ENCODE measurements at places on chromosomes 4 and X.

DNA sequence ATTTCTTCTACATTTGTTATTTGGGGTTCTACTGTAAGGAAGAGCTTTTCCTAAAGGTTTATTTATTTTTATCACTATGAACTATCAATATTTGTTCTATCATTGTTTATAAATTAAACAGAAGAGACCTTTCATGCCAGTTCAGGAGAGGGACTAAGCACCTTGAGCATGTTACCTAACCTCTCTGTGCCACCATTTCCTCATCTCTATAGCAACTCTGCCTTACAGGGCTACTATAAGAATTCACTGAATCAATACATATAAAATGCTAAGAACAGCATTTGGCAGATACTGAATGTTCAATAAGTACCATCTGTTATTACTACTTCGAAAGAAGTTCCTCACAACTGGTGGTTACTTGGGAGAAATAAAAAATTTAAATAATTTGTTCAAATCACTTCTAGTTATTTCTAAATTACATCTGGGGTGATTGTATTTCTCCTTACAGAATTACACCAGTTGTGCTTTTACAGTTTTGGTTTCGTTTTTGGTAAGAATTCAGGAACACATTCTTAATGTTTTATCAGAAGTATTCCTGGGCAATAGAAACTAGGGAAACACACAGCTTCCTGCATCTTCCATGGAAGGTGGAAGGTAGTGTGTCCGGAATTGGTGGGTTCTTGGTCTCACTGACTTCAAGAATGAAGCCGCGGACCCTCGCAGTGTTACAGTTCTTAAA is 32.9 kb downstream of the EREG start:
- no peak for DNase-seq

- peak; percentile 62 for DNase-seq
These were observed 83.4 kb downstream of the UCHL1 start for GRCh38 chr4:41339812-41340809.

GRCh38 chr4:47210828-47211227 is 179.5 kb downstream of the GABRB1 start:
- DNase-seq, result no peak

GRCh38 chr4:176981551-176981950 is 188.8 kb upstream of the VEGFC start:
- DNase-seq, result no peak

DNA sequence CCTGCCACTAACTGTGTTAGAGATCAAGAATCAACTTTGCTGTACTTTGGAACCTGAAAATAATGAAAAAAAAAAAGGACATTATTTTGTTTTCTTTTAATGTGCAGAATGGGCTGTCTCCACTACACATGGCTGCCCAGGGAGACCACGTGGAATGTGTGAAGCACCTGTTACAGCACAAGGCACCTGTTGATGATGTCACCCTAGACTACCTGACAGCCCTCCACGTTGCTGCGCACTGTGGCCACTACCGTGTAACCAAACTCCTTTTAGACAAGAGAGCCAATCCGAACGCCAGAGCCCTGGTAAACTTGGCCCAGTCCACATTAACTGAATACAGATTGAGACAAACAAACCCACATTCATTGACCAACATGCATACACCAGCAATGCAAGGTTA is 206.2 kb downstream of the ANK2 start:
- DNase-seq, result no peak

GRCh38 chr4:158535130-158535614 is 13.5 kb downstream of the RXFP1 start:
- peak; percentile 84 for DNase-seq

DNA sequence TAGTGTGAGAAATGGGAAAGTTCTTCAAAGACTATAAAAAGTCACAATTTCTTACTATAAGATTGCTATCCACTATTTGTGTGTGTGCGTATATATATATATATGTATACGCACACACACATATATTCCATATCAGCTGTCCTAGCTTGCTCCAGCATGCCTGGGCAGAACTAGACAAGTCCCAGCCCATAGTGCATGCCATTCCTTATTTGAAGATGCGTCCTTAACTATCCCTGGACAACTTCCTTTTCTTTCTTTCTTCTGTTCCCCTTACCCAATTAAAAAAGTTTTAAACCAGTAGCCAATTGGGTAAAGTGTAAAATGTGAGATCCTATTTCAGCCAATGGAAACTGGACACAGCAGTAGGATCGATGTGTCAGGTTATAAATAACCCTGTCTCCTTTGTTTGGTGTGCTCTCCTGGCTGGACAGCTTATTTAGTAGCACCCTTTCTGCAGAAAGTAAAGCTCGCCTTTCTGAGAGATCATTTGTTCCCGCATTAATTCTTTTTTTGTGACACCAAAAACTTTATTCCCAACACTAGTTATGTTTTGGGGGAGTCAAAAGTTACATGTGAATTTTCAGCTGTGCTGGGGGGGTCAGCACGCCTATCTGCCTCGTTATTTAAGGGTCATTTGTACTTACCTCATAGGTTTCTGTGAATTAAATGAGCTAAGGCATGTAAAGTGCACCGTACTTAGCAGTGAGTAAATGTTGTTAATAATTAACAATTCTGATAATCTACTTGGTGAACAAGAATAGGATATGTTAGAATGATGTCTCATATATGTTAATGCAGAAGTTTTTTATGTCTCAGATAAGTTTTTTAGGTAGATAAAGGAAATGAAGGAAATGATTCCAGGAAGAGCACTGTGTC is 40.9 kb downstream of the KDM6A start:
- DNase-seq, result no peak

DNA sequence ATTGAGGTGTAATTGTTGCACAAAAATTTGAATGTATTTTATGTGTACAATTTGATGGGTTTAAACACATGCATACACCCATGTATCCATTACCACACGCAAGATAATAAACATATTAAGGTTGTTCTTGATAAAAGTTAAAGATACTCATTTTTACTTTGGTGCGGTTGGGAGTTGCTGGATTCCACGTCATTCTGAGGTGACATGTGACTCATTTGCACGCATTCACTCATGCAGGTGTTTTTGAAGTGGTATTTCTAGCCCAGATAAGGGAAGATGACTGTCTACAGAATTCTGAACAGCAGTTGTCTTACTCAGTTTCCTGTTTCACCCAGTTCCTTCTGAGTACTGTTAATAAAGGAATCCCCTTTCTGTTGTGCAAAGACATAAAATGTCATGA is 142.0 kb downstream of the RTL3 start:
- peak; percentile 52 for DNase-seq

- no peak for DNase-seq
These were observed 103.4 kb upstream of the GRXCR1 start for GRCh38 chr4:42789041-42789567.

DNA sequence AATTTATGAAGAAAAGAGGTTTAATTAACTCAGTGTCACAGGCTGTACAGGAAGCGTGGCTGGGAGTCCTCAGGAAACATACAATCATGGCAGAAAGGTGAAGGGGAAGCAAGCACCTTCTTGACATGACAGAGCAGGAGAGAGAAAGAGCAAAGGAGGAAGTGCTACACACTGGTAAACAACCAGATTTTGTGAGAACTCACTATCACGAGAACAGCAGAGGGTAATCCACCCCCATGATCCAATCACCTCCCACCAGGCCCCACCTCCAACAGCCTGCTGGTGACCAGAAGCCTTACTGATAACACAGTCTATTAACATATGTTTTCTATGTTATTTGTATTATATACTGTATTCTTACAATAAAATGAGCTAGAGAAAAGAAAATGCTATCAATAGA is 254.8 kb downstream of the PCDH10 start:
- no peak for DNase-seq

GRCh38 chr4:23837371-23837770 is 52.5 kb downstream of the PPARGC1A start:
- DNase-seq, result no peak

GRCh38 chr4:188106454-188106853 is 2.9 kb downstream of the TRIML2 start:
- no peak for DNase-seq

GRCh38 chr4:95105112-95105511 is 347.4 kb downstream of the BMPR1B start:
- DNase-seq, result no peak

DNA sequence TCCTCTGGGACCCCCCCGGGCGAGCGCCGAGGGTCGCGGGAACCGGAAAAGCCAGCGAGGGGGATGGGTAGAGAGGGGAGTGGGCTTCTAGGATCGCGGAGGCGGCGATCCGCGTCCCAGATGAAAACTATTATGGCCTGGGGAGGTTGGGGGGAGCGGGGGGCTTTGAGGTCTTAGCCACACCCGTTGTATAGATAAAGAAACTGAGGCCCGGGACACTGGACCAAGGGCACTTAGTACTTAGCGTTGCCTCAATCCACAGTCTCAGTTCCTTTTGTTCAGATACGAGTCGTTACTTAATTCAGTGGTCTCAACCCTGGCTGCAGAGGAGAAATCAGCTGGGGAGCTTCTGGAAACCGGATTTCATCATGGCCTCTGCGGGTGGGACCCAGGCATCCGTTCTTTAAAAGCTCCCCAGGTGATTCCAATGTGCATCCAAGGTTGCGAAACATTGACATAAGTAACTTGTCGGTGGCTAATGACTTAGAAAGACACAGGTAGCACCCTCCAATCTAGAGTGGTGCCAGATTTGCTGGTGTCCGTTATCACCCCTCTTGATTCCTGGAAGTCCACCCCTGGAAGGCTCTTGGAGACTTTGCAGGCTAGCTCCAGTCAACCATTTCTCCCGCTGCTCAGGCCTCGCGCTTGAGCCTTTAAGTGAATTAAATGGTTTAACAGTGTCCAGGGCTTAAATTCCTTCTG is 90.7 kb downstream of the GEMIN8 start:
- no peak for DNase-seq

GRCh38 chrX:153549231-153549630 is 31.8 kb downstream of the ATP2B3 start:
- no peak for DNase-seq

DNA sequence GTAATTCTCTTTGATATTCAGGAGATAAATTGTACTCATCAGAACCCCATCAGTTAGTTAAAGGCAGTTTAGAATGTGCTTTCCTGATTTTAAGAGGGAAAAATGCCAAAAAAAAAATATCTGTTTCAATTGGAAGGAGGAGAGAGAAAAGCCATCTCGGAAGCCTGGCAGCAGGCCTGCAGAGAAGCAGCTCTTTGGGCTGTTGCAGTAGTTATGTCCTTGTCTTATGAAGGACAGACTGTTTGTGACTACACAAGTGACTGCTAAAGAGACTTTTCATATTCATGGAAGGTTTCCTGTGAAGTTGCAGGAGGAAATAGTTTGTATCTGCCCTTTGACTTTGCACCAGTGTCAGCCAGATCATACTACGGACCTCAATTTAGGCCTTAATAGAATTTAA is 88.8 kb downstream of the DCLK2 start:
- DNase-seq, result no peak

GRCh38 chrX:47556045-47556623 is 4.9 kb upstream of the ARAF start:
- DNase-seq, result peak; percentile 90

- no peak for DNase-seq
These were observed 538.7 kb upstream of the SMIM31 start for GRCh38 chr4:164215113-164215741.

DNA sequence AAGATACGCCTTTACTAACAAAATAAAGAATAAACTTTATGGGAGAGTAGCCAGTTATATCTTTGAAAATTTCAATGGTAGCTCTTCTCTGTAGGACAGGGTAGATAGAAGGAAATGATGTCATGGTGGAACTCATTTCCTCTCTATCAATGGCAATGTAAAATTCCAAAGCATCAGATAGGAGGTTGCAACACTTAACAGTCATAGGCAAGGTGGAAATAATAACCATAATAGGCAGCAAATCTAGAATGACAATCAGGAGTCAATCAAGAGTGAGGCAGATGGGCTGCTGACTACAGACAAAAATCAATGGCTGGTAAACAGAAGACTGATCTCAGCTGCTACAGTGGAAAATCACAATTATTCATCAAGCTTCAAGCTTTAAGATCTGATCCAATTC is 53.9 kb upstream of the TET2 start:
- peak; percentile 46 for DNase-seq

- DNase-seq, result no peak
These were observed 32.1 kb downstream of the SLC34A2 start for GRCh38 chr4:25687773-25688172.

GRCh38 chrX:80808881-80809411 is 731 bp downstream of the BRWD3 start:
- no peak for DNase-seq

DNA sequence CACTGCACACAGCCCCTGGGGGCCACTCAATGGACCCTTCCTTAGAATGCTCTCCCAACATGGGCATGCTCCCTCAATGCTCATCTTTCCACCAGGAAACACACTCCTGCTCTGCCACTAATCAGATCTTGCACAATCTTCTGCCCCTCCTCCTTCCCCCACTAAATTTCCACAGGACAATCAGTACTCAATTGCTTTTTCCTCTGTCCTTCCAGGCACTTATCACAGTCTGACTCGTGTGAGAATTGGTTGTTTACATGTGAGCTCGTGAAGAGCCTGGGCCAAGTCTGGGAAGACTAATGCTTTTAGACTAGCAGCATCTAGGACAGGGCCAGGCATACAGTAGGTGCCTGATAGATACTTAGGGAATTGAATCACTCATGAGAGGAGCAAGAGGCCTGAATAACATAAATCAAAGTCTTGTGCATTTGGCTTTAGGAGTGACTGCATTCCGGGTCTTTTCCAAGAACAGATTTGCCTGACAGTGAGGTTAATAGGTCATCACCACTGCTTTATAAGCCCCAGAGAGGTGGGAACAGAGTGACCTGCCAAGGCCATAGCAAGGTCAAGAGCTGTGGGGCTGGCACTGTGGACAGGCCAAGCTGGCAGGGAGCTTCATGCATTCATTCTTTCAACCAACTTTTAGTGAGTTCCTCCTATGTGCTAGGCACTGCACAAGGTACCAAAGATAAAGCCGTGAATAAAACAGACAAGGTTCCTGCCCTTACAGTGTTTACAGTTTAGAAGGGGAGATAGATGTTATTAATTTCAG is 55.0 kb downstream of the PRPS1 start:
- no peak for DNase-seq

DNA sequence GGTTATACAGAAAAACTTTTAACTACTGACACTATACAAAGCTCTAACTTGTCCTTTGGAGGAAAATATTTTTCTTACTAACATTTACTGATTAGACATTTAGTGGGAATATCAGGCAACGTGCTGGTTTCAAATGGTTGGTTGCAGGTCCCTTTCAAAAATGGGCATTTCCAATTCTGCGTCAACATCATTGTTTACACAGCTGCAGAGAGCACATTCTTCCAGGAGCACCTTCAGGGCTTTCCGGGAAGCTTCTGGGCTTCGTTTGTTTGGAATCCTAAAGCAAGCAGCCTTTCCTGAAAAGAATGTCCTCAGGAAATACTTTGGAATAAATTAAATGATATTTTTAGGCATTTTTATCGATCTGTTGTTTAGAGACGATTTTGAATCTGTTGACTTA is 289.7 kb downstream of the TRIML1 start:
- DNase-seq, result no peak
